Activated effector memory CD4-positive, alpha-beta T cell treated with anti-CD3 and anti-CD28 coated beads, Interleukin-2, amount 50 U/mL, for 16 hours (primary cell): ENCODE measurements at places on chromosomes 4 and X.

DNA sequence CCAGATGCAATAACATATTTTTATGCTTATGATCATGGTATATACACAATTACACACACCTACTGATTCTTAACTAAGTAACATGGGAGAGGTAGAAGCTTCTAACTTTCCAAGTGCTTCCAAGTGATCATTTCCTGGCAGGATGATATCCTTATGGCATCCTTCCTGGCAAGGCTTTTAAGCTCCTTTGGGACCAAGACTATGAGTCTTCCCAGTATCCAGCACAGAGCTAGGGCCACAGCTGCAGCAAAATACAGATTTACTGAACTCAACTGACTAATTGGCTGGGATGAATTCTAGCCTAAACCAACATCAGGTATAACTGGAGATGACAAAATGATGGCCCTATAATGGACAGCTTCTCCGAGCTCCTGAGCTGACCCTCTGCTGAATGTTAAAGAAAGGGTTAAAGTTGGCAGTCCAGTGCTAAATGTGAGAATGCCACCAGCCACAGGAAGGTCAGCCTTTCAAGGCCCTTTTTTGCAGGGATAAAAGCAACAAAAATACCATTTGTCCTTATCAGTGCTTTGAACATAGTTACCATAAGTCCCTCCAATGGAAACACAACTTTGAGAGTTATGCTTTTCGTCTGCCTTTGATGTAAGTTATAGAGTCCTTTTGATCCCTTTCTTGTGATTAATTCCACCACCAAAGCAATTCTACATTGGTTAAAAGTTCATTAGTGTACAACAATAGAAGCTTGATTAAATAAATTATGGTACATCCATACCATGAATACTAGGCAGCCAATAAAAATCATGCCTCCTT lies 73.4 kb downstream of the MGST2 start:
- no peak for DNase-seq

GRCh38 chrX:130166503-130166777 lies 799 bp upstream of the AIFM1 start:
- DNase-seq: no peak

- DNase-seq: no peak
Observed at GRCh38 chr4:82780752-82781231, 17.8 kb downstream of the SCD5 start.

GRCh38 chrX:150062292-150063137 lies 124.2 kb upstream of the EOLA2 start:
- no peak for DNase-seq

- no peak for DNase-seq
Observed at GRCh38 chr4:156983366-156983765, 11.8 kb upstream of the PDGFC start.

DNA sequence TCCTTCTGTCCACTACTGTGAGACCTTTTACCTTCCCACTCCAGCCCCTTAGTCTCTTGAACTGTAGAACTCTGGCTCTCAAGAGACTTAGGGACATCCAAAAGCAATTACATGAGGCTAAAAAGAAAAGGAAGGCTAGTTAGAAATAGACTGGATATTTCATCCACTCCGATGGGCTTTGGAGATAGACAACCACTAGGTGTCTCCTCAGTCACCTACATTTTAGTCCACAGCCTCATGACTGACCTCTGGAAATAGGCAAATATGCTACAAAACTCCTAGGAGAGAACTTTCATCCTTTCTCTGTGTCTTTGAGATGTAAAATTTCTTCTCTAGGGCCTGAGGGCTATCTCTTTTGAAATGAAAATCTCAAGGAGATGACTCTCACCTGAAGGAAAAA lies 45.1 kb upstream of the LAMP2 start:
- DNase-seq: no peak

DNA sequence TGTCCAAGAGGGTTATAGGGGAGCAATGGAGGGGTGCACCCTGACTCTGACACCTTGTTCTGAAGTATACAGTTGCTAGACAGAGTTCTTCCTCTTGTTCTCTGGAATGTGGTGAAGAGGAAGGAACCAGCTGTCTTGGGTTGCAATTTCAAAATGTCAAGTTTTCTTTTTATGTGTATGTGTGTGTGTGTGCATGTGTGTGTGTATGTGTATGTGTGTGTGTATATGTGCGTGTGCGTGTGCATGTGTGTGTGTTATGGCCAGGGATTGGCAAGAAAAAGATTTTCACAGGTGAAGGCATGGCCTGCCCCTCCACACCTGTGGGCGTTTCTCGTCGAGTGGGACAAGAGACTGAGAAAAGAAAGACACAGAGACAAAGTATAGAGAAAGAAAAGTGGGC lies 81.6 kb upstream of the ADGRA3 start:
- DNase-seq: no peak

- no peak for DNase-seq
Observed at GRCh38 chrX:36198575-36198974, 279.0 kb downstream of the CFAP47 start.

DNA sequence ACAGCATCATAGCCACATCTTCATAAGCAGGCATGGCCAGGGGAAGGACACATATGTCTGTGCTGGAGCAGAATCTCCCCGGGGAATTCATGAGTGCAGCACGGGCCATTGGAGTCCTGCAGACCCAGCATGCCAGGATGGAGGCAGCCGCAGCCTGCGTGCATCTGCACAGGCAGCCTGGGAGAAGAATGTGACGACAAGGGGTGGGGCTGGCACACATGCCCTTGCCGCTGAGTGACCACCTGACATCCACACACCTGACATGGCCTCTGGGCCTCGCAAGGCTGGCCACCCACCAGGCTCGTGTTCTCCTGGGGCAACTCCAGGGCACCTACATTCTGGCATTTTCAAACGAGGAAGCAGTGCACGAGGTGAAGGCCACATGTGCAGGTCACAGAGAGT lies 66.2 kb upstream of the AFAP1 start:
- DNase-seq: no peak

GRCh38 chr4:143921181-143921580 lies 15.8 kb upstream of the GYPE start:
- DNase-seq: no peak

DNA sequence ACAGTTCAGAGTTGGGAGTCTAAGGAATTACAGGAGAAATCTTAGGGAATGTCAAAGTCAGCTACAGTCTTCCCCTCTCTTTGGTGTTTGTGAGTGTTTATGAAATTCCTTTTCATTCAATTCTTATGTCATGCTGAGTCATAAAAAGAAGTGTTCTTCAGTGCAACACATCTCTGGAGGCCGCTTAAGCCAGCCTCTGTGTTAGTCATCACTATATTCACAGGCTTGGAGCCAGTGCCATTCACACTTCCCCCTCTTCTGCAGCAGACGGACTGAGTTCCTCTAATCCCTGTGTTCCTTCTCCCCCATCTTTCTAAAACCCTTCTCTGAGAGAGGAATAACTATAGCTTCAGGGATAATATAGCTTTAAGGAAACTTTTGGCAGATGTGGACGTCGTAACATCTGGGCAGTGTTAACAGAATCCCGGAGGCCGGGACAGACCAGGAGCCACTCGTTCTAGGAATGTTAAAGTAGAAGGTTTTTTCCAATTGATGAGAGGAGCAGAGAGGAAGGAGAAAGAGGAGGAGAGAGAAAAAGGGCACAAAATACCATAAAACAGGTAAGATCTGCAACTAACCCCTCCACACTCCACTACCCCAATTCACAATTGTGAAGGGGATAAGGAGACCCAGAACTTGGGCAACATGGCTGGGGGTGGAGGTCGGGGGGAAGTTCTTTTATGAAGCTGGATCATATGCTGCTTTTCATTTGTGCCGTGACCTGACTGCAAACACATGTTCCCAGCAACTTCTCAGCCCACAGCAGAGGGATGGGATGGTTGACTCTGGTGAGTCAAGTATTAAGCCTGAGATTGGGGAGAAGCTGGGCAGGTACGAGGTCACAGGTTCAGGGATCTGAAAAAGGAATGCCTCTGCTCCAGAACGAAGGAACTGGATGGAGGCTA lies at the start of gene SRPX2:
Gene SRPX2 (plus strand): TSS at position 244 of the 905 bp plus-strand sequence. CDS start 2,124 bp downstream, outside the sequence.
- no peak for DNase-seq

DNA sequence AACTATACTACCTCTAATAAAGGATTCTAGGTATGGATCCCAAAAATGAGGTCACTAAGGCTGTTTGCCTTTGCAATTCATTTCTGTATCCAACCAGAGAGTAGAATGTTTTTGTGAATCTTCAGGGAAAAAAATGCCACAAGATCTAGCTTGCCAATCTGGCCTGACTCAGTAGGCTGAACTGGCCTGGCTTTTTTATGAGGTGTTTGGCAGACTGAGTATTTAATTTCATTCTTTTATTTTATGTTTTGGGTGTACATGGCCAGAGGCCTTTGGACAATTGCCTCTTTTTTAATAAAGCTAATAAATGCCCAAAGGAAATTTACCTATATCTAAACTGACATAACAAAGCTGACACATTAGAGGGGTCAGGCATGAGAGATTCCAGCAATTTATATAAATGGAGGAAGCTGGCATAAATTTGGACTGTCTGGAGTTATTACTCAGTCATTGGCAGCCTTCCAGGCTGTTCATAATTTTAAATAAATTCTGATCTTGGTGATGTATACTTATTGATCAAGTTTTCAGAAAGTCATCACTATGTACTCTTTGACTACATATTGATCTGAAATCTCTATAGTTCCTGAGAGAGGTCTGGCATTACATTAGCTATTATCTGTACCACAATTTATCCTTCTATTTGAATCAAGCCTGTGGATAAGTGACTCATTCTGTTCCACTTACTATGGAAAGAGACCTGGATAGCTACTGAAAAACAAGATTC lies 376.4 kb upstream of the NOCT start:
- DNase-seq: no peak

GRCh38 chr4:148004228-148004857 lies 272.5 kb downstream of the ARHGAP10 start:
- DNase-seq: no peak

- no peak for DNase-seq
Observed at GRCh38 chrX:119325456-119325855, 73.7 kb upstream of the SLC25A43 start.

- no peak for DNase-seq
Observed at GRCh38 chrX:16975233-16975632, 28.8 kb downstream of the REPS2 start.

- DNase-seq: no peak
Observed at GRCh38 chr4:99986792-99987191, 36.7 kb upstream of the H2AZ1 start.

GRCh38 chr4:2083116-2083825 lies 24.1 kb downstream of the NAT8L start:
- DNase-seq: peak; percentile 17

DNA sequence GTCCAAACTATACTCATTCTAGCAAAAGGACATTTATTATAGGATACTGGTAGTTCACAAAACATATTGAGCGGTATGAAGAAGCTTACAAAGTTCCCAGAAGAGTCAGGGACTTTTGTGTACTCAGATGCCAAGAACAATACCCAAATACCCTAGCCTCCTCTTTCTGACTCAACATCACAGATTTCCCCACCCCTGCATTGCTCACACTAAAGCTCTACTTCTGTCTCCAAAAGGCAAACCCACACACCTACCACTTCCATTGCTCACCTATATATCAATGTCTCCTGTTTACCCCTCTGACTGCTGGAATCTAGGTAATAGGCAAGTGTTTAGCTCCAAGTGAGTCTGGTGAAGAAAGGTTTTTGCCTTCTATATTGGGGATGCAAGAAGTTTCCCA lies 100.7 kb upstream of the HCCS start:
- no peak for DNase-seq

DNA sequence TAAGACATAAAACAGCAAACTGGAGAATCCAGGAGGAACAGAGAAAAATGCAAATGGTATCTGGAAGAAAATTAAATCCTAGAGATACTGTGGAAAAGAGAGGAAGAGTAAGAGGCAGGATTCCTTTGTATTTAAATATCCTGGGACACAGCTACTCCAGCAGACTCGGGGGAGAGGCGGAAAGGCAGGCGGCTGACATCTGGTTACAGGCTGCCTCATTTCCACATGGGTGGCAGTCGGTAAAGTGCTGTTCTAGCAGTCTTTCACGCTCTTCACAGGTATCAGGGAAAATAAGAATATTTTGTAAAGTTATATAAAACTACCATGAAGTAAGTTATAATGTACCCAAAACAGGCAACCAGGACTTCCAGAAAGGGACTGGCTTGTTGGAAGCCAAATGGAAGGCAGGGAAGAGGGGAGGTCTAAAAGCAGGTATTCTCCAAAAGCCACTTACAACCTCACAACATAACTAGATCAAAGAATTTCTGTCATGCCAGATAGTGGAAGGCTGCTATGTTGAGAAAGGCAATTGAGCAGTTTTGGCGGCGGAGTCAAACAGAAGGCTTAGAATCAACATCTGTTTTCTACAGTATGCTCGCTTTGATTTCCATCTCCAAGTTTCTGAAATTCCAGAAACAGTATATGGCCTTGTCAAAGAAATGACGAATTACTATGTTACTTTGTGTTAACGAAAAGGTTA lies 1.3 kb upstream of the TIGD2 start:
- DNase-seq: no peak

DNA sequence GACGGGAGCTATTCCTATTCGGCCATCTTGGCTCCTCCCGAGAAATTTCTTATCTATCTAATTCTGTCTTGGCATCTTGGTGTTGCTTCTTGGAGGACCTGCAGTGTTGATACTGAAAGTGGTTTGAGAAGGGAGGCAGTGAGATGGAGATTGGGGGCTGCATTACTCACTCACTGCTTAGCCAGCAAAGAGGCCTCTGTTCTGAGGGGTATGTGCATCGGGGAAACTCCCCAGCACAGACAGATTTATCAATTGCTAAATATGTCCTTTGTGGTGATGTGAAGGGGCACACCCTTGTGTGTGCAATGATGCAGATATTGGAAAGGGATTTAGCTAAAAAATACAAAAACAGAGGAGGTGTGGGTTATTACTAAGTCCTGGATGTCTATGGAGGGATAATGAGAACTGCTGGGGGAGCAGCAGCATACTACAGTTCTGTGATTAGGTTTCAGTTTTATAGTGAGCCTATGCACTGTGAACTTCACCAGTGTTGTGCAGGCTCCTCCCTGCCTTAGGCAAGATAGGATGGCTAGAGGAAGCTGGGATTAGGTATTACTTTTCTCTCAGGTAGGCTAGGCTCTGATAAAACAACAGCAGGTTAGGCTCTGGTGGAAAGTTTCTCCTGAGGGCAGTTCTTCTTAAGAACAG lies 279.0 kb downstream of the HS3ST1 start:
- no peak for DNase-seq

GRCh38 chr4:48906206-48907173 lies at the start of gene OCIAD2:
TSS of gene OCIAD2 (minus strand) at chr4:48906774. CDS start at chr4:48904549, 2,225 bp downstream.
- peak; percentile 93 for DNase-seq

GRCh38 chr4:173332963-173333657 lies 1.0 kb downstream of the HMGB2 start:
- DNase-seq: peak; percentile 69

DNA sequence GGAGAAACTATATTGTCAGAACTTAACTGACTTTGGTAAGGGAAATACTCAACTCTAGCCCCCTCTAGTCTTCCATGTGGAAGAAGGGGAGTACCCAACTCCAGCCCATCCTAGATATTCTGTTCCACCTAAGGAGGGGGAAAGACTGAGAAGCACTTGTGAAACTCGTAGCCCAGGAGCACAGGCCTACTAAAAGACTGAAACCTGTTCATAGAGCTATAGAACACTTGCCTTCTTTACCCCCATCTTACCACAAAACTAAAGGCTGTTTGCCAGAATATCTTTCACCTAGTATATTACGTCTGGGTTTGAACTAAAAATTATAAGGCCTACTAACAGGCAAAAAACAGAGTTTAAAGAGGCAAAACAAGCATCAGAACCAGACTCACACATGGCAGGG lies 15.5 kb downstream of the CLDN22 start:
- DNase-seq: no peak

- DNase-seq: no peak
Observed at GRCh38 chrX:17542123-17542522, 167.1 kb downstream of the NHS start.
